ENCODE measurements at places on chromosomes 3 and 15.

DNA sequence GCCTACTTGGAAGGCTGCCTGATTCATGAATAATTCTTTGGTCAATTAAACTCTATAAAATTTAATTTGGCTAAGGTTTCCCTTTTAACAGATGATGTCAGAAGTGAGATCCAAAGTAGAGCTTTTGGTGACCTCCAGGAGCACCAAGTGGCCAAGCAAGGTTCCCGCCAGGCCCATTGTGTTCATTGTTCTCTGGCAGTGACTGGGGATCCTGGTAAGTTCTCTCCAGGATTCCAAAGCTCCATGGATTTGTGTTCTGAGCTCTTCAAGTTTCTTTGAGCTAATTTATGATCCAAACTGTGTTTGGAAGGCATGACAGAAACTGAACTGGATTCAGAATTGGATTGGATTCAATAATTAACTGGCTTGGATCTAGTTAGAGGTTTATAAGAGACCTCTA is 72.0 kb upstream of the ALDH1L1 start:
- no peak for DNase-seq

DNA sequence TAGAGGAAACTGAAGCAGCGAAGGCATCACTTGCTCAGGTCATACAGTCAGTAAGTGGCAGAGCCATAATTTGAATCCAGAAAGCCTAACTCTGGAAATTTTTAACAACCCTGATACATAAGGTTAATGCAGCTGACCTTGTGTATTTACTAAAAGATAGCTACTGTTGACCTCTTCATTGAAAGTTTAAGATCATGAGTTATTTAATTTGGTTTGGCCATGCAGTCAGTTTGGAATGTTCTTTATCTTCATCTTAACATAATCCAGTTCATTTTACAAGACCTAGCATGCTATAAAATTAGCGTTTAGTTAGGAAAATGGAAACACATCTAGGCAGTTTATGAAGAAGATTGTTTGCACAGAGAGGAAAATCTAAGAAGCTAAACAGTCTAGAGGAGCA is 240.9 kb downstream of the RBMS3 start:
- DNase-seq: no peak

GRCh38 chr3:67228136-67228535 is 230.0 kb downstream of the KBTBD8 start:
- no peak for DNase-seq

- DNase-seq: no peak
Measured at GRCh38 chr3:144501467-144501866, 529.8 kb downstream of the DIPK2A start.

- no peak for DNase-seq
Measured at GRCh38 chr3:80395023-80395422, 627.2 kb upstream of the ROBO1 start.

- DNase-seq: no peak
Measured at GRCh38 chr3:57959423-57960173, 48.6 kb upstream of the FLNB start.

GRCh38 chr15:68402432-68403160 is 29.4 kb downstream of the ITGA11 start:
- DNase-seq: no peak

- no peak for DNase-seq
Measured at GRCh38 chr3:117871934-117872333, 1162.4 kb downstream of the TUSC7 start.

DNA sequence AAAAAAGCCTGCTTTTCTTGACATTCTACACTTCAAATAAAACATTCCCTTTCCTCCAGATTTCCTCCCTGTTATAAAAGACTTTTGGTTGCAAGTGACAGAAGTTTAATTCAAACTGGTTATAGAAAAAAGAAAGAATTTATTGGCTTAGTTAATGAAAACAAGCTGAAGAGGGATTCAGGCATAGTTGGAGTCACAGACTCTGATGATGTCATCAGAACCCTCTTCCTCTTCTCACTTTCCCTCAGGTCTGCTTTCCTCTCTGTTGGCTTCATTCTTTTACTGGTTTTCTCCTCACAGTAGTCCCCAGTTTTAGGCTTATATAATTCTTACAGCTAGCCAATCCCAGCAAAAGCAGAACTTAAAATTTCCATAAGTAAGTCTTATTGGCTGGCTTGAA is 32.0 kb upstream of the MBNL1 start:
- no peak for DNase-seq

DNA sequence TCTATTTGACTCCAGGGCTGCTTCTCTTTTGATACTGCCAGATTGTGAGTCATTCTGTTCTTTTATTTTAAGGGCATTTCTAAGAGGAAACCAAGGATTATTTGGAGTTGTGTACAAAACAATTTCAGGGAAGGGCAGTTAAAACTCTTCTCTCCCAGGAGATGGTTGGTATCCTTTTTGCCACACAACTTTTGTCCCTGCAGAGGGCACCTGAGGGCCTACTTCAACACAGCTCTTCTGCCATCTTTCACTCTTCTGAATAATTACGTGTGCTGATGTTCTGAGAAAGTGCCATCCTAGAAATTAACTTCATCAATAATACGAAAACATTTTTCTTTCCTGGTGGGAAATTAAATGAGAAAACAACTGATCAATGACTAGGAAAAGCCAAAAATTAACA is 75.7 kb upstream of the GADL1 start:
- DNase-seq: no peak

- no peak for DNase-seq
Measured at GRCh38 chr15:100572362-100572983, 29.5 kb downstream of the LINS1 start.

- no peak for DNase-seq
Measured at GRCh38 chr3:31367518-31367917, 165.2 kb upstream of the STT3B start.

GRCh38 chr3:59381282-59381681 is 331.5 kb upstream of the CFAP20DC start:
- DNase-seq: no peak

DNA sequence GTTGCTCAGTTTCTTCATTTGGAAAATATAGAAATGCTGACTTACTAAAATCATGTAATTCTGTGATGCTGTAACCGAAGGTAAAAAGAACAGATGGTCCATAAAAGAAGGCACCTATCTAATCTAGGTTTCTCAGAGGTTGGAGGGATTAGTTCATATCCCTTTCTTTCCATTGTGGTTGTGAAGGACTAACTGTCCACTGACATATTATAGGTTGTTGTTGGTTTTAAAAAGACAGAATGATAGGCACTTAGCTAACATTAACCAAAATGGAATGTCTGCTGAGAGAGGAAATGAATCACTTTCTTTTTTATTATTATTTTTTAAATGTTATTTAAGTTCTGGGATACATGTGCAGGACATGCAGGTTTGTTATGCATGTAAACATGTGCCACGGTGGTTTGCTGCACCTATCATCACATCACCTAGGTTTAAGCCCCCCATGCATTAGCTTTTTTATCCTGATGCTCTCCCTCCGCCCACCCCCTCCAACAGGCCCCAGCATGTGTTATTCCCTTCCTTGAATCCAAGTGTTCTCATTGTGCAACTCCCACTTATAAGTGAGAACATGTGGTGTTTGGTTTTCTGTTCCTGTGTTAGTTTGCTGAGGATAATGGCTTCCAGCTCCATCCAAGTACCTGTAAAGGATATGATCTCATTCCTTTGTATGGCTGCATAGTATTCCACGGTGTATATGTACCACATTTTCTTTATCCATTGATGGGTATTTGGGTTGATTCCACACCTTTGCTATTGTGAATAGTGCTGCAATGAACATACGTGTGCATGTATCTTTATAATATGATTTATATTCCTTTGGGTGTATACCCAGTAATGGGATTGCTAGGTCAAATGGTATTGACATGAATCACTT is 45.8 kb downstream of the ALDH1A2 start:
- DNase-seq: no peak

DNA sequence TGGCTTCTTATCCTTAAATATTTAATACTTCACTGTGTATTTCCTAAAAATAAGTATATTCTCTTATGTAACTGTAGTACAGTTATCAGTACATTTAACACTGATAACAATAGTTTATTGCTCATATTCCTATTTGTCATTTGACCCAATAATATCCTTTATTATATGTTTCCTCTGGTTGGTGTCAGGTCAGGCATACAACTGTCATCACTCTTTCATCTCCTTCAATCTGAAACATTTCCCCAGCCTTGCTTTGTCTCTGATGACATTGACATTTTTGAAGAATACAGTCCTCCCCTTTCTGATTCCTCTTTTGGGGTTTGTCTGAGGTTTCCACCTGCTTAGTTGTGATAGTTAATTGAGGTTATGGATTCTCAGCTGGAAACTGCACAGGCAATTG is 27.8 kb downstream of the PLEKHO2 start:
- no peak for DNase-seq

GRCh38 chr3:142987080-142987700 is 14.2 kb upstream of the U2SURP start:
- DNase-seq: no peak

GRCh38 chr3:118907909-118908308 is 126.7 kb downstream of the IGSF11 start:
- DNase-seq: no peak

GRCh38 chr3:51830345-51830744 is 31.1 kb upstream of the IQCF2 start:
- DNase-seq: no peak

DNA sequence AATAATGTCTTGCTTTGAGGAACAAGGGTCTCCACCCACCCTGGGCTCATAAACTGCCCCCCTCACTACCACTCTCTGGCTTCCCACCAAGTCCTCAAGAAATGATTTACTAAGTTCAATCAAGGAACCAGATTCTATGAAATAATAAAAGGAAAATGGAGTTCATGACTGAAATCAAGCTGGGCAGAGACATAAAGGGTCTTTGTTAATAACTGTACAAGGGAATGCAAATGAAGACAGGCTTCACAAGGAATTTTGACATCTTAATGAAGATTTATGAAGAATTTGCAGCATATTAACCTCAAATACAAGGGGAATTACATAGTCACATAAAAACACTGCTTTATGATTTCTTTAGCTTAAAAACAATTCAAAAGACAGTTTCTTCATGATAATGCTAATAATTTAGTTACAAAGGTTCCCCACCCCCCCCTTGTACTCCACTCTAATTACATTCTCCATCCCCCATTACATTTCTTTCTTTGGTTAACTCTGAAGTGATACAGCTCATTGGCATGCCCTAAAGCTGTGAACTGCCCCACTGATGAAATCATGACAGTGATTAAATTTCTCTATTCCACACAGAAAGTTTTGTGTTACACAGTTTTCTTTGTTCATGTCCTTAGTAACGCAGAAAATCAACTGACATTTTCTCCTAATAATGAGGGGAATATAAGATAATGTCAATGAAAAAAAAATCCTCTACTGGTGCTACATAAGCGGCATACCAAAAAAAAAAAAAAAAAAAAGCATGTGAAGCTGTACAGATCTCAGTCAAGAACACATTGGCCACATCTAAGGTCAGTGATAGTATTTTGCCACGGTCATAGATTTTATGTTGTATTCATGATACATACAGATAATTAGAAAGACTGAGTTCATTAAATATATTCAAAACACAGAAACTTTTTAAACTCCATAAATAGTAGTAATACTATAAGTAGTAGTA is 54.4 kb downstream of the WWTR1 start:
- DNase-seq: no peak

DNA sequence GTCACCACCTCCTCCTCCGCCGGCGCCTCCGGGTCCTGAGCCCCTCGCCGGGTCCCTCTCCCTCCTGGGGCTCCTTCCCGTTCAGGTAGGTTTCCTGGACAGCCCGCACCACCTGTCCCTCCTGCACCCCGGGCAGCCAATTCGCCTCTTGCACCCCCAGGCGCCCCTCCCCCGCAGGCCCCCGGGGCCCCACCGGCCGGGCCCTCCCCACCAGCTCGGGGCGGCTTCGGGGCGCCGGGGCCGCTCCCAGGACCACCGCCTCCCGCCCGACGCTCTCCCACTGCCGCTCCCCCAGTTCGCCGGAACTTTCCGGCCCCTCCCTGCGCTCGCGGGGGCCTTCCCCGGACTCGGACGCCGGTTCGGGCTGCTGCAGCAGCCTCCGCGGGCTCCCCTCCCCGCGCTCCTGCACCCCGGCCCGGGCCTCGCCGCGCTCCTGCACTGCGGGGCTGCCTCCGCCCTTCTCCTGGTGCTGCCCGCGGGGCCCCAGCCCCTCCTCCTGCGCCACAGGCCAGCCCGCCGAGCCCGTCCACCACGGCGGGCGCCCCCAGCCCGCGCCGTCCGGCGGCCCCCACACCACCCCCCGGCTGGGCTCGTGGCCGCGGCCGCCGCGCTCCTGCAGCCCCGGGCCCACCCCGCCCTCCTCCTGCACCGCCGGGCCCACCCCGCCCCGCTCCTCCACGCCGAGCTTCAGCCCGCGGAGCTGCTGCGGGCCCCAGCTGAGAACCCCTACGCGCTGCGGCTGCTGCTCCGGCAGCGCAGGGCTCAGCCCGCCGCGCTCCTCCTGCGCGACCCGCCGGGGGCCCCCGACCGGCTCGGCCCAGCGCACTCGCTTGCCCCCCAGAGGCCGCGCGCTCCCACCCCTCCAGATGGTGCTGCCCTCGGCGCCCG is 587 bp upstream of the TNK2 start:
- no peak for DNase-seq

- DNase-seq: no peak
Measured at GRCh38 chr15:57947781-57948180, 117.7 kb downstream of the ALDH1A2 start.

All from occipital lobe (tissue), 3 donors.